ENCODE measurements at places on chromosomes 3 and 15.
A peak's percentile ranks its signal among the peaks of the same experiment; 100 is the strongest.

DNA sequence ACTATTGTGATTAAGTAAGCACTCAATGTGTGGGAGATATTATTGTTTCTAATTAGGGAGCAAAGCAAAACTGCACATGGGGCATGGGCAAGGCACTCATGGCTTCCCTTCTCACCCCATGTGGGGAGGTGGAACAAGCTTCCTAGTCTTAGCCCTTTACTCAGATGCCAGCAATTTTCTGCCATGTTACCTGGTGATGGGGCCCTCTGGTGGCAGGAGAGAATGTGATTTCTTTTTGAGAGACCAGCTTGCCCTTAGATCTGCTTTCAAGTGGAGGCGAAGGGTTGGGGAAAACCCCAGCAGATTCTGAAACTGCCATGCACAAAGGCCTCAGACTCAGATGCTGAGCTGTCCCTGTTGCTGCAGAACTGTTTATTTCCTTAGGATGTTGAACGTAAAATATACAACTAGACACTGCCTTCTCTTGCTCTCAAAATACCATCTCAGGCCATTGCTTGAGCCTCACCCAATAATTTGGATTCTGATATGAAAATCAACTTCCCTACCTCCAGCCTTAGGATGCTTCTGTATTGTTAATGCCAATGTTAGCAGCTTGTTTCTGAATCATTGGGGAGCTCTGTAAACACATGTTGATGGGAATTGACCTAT lies 130.2 kb upstream of the TPRG1 start:
- DNase-seq, result peak; percentile 39

DNA sequence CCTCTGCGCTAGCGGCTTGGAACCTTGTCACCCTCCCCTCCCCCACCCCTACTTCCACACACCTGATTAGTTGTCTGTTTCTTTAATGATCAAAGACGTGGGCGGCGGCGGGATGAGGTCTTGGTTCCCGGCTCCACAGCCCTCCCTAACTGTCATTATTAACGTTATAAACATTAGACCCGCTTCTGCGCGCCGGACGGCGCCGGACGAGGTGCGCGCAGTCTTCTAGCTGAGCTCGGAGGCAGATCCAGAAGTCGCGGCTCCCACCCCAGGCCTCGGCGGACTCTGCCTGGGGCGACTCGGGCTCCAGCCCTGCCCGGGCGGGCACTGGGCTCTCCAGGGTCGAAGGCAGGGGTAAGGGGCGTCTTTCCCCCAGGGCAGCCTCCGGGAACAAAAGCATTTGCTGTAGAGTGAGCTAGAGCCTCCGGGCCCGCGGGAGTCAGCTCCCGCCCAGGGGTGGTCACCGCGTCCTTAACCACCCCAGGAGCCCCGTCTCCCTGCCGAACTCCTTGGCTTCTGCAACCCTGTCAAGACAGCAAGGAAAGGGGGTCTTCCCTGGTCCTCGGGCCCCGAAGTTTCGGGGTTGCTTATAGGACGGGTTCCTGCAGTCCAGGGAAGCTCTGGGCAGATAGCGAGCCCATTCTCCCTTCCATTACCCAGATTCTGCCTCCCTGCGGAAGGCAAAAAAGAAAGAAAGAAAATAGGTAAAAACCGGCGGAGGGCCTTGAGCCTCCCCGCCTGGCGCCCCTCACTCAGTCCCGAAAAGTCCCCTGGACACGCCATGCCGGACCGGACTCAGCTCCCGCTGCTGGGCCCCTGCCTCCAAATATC lies 2.2 kb upstream of the ISLR2 start:
- no peak for DNase-seq

- no peak for DNase-seq
Measured at GRCh38 chr3:62686503-62687294, 188.5 kb downstream of the CADPS start.

- DNase-seq, result no peak
Measured at GRCh38 chr3:32297366-32297765, 58.9 kb downstream of the CMTM8 start.

DNA sequence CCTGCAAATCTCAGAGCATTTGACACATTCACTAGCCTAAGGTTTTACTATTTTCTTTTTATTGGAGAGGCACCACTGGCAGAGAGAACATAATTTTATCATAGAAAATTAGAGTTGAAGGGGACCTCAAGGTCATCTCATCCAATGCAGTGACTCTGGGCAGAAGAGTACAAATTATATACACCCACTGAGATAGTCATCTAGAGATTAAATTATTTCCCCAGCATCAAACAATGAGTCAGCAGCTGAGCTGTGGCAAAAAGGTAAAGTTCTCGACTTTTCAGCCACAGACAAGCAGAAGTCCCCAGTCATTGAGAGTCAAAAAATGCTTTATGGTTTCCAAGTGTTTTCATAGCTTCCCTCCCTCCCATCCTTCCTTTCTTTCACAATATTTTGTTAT lies 39.3 kb upstream of the SEMA6D start:
- DNase-seq, result no peak

DNA sequence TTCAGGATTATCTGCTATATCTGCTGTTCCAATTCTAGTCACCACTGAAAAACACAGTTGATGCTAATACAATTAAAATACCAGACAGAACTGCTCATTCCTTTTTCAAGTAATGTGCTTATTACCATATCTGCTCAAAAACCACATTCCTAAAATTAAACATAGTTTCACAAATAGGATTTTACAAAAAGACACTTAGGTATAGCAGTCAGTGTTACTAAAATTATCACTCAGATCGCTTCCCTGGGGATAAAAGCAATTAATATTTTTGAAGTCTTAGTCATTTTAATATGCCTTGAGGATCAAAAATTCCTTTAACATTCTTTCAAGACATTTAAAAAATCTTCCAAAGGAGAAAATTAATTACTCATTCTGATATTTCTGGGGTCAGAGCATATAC lies 71.5 kb downstream of the RAD18 start:
- no peak for DNase-seq

Data from MV-4-11 (cell line).